Motor neuron (in vitro differentiated cells): ENCODE measurements at places on chromosomes 5 and 9. TPM values are rescaled to one million over a fixed set of nuclear protein-coding genes. Genes with fewer than 3 reads are reported as not detected.

The HOMER1 gene
- 14.3 and 16.3 TPM in 2 replicates for total RNA-seq

The SPINK6 gene
- total RNA-seq: not detected in 2 replicates

The ZNF658 gene
- total RNA-seq: 3.9 and 5.0 TPM in 2 replicates

The PLEKHG4B gene
- total RNA-seq: 3.4 and 3.7 TPM in 2 replicates

The WNT8A gene
- total RNA-seq: 0.30 TPM in 1 of 2 replicates, not detected in the other

The HRCT1 gene
- 0.27 and 0.50 TPM in 2 replicates for total RNA-seq
